ENCODE measurements at places on chromosomes 7 and 10. TPM values are rescaled to one million over a fixed set of nuclear protein-coding genes. Genes with fewer than 3 reads are reported as not detected.

DNA sequence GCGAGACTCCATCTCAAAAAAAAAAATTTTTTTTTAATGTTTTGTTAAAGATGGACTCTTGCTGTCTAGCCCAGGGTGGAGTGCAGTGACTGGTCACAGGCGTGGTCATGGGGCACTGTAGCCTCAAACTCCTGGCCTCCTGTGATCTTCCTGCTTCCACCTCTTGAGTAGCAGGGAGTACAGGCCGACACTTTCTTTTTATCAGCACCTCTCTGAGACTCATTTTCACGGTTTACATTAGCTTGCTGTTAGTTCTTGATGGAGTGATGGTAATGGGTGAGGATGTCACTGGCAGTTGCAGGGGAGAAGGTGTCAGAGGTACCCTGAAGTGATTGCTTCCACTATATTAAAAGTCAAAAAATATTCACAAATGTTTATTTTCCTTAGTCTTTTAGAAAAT, 95.3 kb upstream of the MTPN start:
- DNase-seq = no peak

DNA sequence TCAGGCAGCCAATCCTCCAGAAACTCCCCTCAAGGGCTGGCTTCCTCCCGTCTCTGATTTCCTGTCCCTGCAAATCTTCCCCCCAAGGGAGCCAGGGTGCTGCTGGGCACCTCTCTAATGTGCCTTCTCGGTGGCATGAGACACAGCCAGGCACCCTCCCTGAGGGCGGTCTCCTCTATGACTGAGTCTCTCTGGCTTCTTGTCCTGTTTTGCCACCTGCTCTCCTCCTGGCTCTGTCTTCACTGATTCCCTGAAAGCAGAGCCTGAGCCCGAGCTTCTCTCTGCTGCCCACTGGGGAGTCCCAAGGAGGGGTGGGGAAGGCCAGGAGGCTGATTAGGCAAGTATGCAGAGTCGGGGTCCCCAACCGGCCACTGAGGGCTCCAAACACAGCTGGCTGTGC, 60.4 kb upstream of the INSIG1 start:
- no peak for DNase-seq

DNA sequence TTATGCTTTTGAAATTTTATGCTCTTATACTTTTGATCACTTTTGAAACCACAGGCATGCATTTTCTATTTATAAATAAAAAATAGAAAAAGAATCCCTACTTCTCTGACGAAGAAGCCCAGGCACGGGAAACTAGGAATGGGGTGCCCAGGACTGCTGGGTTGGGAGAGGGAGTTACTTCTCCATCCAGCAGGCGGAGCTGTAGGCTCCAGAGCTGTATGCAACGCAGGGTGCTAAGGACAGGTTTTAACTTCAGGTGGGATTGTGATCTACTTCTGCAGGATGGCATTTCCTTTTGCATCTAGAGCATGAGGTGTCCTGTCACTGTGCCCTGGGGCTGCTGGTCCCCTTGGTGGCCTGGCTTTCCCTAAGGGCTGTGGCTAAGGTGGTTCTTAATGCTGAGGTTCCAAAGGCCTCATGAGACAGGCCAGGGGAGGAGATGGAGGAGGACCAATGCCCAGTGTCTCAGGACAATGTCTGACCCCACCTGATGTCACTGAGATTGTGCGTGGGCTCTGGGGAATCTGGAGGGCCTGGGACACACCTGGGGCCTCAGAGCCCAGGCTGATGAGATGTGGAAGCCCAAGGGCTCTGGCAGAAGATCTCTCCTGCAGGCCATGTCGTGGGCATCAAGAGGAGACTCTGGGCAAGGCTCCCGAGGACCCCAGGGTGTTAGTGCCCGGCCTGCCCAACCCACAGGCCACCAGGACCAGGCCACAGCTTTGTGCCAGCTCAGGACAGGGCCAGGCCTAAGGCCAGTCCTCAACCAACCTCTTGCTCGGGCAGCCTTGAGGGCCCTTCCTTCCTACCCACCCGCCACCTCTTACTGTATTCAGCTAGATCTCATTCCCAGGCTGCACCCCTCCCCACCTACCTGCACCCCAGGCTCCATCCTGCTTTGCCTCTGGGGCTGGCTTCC, 507 bp downstream of the CCDC201 start:
- no peak for DNase-seq

DNA sequence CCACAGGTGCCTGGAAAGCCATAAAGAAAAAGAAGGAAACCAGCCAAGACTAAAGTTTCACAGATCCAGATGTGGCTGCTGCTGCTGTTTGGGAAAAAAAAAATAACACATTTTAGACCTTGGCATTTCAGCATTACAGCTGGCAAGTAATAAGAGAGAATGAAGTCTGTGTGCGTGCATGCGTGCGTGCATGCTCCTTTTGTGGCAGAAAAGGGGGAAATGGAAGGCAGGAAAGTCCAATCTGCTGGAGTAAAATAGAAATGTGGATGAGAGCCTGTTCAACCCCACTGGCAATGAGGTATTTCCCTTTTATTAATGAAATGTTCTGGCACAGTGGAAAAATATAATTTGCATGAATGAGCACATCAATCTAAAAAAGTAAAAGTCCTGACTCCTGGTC, 137.0 kb upstream of the SEMA3A start:
- no peak for DNase-seq

DNA sequence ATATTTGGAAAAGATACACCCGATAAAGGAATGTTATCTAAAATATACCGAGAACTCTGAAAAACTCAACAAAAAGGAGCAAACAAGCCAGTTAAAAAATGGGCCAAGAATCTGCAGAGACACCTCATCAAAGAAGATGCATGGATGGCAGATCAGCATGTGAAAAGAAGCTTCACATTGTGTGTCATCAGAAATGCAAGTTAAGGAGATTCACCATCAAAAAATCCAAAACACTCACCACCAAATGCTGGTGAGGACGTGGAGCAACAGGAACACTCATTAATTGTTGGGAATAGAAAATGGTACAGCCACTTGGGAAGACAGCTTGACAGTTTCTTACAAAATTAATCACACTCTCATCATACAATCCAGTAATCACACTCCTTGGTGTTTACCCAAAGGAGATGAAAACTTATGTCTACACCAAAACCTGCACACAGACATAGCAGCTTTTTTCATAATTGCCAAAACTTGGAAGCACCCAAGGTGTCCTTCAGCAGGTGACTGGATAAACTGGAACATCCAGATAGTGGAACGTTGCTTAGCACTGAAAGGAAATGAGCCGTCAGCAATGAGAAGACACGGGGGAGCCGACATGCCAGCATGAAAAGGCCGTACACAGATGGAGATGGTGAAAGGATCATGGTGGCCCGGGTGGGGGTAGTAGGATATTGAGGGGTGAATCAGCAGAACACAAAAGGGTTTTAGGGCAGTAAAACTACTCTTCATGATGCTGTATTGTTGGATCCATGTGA, 27.9 kb upstream of the PWWP2B start:
- DNase-seq = peak; percentile 22

The ANXA7 gene
- 104 TPM for total RNA-seq

The UFSP1 gene
- total RNA-seq = 1.8 TPM

The SLC25A40 gene
- total RNA-seq = 37.8 TPM

All from natural killer cell treated with Interleukin-12 subunit alpha and Interleukin-12 subunit beta and Interleukin-15 and Interleukin-18, amount 100 ng/mL, for 72 hours (primary cell).